ENCODE measurements at places on chromosomes 2 and 18.

GRCh38 chr2:8288206-8288605 is 393.6 kb upstream of the ID2 start:
- DNase-seq: no peak

- DNase-seq: no peak
These were observed 585 bp downstream of the PNKD start for GRCh38 chr2:218270721-218271486.

DNA sequence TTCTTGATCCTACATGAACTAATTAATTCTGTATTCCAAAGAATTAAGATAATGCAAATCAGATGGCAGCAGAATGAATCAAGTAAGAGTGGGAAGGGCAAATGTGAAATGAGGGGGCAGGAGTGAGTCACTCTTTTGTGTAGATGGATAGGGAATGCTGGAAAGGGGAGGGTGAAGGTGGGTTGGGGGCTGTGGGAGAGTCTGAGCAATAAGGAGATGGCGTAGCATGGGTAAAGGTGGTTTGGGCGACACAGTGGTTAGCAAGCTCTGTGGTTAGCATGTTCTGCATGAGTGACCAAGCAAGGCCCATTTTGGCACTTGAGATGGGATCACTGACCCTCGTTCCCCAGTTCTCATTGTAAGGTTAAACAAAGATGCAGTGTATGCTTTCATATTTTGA is 20.4 kb downstream of the GPD2 start:
- no peak for DNase-seq

DNA sequence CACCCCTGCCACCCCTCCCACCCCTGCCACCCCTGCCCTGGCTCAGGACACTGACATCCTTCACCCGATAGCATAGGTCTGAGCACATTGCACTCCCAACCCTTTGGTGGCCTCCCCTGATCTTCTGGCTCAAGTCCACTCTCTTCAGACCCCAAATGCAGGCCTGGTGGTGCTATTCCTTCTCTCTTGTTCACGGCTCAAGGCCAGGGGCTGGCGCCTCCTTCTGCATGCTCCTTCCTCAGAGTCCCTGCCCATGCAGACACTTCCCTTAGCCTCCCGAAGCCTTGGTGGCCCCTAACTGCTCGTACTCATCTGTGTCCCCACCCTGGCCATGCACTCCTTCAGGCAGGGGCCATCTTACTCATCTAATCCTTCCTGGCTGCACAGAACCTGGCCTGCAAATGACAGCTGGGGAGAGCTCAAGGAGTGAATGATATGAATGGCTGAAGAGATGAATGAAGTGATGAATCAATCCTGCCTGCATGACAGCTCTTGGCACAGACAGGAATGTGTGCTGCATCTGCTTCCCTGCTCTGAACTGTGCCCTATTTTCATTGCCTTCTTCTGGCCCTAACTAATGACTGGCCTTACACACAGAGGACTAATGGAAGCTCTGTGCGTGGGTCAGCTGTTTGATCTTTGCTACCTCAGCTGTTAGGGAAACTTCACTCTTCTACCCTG is 290.8 kb downstream of the DYSF start:
- DNase-seq: no peak

DNA sequence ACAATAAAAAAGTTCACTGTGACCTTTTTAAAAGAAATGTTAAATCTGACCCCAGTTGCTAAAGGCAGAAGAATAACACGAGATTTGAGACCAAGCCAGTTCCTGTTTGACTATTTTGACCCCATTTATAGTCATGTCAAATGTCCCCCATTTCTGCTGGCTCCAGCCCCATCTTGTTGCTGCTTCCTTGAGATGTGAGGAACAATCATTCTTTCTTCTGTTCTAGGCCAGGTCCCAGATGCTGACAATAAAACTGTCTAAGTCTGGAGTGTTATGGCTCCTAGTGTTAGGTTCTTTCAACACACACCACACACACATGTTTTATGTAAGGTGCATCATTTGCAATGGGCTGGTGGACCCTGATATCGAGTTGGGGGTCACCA is 92.0 kb upstream of the CYP1B1 start:
- no peak for DNase-seq

DNA sequence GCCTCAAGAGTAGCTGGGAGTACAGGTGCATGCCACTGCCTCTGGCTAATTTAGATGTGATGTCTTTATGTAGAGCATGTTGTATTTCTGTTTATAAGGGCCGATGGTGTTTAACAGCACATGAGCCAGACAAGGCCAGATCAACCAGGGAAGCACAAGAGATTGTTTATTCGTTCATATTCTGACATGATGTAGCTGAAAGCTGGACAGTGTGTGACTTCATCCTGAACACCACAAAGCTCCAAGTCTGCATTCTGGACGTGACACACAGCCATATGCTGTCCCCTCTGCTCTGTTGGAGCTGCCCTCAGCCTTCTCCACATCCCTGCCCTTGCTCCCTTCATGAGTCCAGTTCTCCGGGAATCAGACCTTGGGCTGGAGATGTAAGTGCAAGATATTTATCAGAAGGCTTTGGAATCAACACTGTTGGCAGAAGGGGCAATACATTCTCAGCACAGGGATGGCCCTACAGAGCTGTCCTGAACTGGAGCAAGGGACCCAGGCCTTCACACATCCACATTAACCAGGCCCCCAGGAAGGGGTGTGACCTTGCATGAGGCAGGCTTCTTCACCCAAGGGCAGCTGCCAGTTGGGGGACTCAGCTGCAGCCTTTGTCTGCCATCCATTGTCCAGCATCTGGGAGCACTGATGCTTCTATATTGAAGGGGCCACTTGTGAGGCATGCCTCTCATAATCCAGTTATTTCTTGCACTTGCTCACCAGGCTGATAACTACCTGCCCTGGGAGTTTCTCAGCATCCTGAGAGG is 38.5 kb downstream of the EDAR start:
- no peak for DNase-seq

DNA sequence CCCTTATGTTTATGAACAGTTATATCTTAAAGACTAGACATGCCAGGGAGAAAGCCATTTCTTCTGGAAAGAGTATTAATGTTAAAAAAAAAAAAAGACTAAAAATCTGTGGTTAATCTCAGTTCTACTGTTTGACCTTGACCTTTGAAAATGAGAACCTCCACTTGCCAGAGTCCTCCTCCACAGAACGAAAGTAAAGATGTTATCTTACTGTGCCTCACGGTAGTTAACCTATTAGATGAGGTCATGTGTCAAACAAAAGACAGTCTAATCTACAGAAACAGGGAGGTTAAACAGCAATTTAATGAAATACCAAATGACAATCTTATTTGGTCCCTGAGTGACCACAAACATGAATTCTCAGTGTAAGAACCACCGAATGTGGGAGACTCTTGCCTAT is 51.2 kb downstream of the SLC14A2 start:
- DNase-seq: no peak

GRCh38 chr2:138964418-138964817 is 184.2 kb upstream of the NXPH2 start:
- no peak for DNase-seq

DNA sequence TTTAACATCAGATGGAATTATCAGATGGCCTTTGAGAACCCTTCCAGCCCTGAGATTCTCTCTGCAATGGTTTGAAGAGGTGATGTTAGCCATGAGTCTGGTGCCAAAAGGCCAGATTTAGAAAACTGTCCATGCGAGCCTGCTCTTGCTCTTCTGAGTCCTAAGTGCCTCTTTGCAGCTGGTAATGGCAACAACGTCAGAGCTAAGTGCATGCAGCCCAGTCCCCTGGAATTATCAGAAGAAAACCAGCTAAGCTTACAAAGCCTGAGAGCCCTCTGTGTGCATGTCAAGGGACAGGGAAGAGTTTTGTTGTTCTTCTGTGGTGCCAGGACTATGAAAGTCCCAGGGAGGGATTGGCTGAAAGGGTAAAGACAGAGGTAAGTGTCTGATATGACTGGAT is 89.8 kb downstream of the LOXHD1 start:
- no peak for DNase-seq

DNA sequence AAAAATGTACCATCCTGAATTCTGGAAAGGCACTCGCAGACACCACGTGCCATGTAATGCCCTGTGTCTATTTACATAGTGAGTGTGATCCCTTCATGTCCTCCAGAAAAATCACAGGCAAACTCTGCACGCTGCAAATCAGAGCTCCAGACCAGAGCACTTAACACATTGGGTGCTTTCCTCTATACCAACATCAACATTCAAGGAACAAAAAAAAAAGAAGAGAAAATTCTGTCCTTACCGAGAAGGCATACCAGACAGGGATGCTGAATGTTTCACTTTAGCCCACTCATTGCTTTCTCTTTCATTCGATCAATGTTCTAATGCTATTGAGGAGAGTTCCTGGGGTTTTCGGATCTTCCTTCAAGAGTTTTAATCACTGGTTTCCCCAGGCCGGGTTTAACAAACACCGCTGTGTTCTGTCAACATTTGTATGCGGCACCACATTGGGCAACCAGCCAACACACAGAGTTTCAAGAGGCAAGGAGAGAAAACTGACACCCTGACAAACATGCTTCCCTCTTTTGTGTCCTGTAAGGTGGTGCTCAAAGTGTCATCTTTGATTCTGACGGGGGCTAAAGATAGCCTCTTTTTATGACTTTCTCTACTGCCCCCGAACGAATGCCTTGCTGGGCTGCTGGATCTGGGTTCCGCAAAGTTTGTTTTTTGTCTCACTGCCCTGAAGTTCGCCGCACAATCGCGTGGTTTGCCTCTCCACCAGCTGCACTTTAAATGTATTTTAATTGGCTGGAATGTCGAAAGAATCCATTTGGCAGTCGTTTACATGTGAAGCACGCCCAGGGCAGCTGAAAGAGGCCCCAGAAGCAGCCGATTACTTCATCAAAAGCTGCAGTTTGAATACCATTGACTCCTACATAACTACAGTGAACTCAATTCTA is 106.4 kb upstream of the NCKAP5 start:
- no peak for DNase-seq

- no peak for DNase-seq
These were observed 155.0 kb upstream of the OTX1 start for GRCh38 chr2:62895632-62896009.

DNA sequence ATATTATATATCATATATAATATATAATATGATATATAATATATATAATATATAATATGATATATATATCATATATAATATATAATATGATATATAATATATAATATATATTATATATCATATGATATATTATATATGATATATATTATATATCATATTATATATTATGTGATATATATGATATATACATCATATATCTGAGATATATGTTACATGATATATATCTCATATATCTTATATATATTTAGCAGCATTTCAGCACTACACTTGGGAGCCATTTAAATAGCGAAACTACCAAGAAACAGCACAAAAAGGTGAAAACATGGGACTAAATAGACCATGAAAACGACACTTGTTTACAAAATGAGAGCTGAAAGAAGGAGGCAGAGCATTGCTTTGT is 37.3 kb downstream of the KCMF1 start:
- no peak for DNase-seq

GRCh38 chr18:73826098-73826497 is 321.5 kb downstream of the FBXO15 start:
- DNase-seq: no peak

DNA sequence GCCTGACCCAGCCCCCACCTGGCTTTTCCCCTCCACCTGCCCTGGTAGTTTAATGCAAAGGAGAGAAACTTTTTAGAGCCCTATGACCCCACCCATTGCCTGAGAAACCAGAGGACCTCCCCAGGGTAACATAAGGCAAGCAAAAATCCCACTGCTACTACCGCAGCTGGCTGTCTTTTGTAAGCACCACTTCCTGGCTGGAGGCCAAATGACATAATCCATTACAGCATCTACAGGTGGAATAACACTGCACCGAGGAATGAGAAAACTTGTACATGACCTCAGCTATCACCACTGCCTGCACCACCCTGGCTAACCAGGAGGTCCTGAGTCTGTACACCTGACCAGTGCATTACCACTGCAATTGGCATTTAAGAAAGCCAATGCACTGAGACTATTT is 149.6 kb upstream of the GALNT5 start:
- DNase-seq: no peak

GRCh38 chr18:49155857-49156256 is 205.1 kb upstream of the SMAD7 start:
- DNase-seq: no peak

Data from stimulated activated CD4-positive, alpha-beta T cell treated with anti-CD3 and anti-CD28 coated beads, Interleukin-2, amount 100 ng/mL, for 4 hours (primary cell).